ENCODE measurements at places on chromosomes 6 and 20. TPM values are rescaled to one million over a fixed set of nuclear protein-coding genes. Genes with fewer than 3 reads are reported as not detected.

DNA sequence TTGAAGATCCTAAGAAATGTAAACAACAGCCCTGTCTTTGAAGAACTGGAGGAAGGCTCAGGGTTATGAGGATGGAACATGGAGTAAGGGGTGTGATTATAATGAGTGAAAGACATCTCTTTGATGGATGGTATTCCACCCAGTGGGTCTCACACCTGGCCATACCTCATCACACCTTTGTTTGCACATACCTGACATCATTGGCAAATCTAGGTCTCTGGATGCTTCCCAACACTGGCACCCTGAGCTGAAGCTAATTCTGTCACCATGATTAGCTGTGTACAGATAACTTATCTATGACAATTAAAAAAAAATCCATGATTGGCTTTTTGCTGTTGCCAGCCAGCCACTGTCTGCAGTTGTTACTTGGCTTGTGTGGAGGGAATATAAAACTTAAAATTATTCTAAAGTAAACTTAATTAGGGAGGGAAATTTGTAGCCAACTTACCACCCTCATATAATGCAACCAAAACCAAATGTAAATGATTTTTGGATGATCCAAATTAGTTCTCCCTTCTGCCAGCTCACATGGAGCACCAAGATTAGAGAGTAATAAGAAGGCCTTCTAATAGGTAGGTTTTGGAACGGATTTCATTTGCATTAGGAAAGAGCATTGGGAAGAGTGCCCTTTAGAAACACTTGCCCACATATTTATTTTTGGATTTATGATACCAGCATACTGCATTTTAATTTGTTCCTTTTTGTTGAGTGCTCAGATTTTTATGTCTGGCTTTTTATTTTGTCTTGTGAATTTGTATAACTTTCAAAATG lies 249.5 kb downstream of the SOX4 start:
- no peaks in the 10 kb centered on the region for H3K36me3 ChIP-seq
- no peaks in the 10 kb centered on the region for H3K4me1 ChIP-seq
- DNase-seq: no peak
- no peak overlapping the region for H3K27ac ChIP-seq
- no peaks in the 10 kb centered on the region for H3K27me3 ChIP-seq
- no peak overlapping the region for H3K4me3 ChIP-seq

DNA sequence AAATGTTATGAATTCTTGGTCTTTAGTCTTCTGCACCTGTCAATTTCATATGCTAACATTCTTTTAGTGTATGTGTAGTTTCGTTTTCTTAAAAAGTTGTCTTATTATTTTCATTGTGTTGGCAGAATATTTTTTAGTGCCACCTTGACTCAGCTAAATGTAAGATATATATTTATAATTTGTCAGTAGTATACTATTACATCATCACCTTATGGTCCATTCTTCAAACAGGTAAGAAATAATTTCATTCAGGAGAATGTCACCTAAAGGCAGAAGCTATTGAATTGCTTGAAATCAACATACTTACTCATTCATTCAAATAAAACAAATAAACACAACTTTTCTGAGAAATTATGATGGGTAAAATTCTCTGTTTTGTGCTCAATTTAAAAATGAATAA lies 3.5 kb upstream of the STXBP5 start:
- H3K4me3 ChIP-seq: no peak overlapping the region
- DNase-seq: no peak
- H3K4me1 ChIP-seq: peaks cover 3% of the 10 kb centered on the region
- H3K36me3 ChIP-seq: no peaks in the 10 kb centered on the region
- H3K27ac ChIP-seq: no peak overlapping the region

- H3K4me1 ChIP-seq: no peaks in the 10 kb centered on the region
- no peak overlapping the region for H3K4me3 ChIP-seq
- H3K27ac ChIP-seq: no peak overlapping the region
- DNase-seq: no peak
- H3K36me3 ChIP-seq: no peaks in the 10 kb centered on the region
These were observed 141.6 kb upstream of the SLC24A3 start for GRCh38 chr20:19070681-19071445.

DNA sequence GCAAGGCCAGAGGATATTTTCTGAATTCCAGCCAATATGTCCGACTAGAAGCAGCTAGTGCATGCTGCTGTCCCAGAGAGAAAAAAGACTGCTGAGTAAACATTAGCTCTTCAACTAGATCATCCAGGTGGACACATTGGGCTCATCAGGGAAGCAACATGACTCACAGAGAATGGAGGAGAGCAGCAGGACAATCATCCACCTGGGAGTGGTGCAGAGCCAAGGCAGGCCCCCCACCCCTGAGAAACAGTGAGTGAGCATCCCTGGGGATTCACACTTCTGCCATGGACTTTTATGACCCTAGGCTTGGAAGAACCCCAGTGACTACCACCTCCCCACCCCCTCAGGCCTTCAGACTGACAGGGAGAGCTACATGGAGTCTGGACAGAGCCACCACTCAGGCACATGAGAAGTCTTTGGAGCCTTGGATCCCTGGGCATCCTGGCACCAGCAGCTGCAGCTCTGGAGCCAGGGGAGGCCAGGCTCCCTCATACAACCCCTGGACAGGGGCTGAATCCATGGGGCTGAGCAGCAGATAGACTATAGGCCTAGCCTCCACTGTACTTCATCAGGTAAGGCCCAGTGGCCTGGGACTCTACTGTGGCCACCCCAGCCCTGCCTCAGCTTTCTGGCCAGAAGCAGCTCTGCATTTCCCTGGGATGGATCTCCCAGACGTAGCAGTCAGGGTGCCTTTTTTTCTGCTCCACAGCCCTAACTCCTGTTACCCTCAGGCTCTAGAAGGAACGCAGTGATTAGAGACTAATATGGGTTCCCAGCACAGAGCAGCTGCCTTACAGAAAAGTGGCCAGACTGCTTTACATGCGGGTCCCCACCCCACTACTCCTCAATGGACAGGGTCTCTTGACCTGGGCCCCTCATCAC lies 82.9 kb upstream of the RNF217 start:
- no peak for DNase-seq
- H3K36me3 ChIP-seq: no peaks in the 10 kb centered on the region
- no peak overlapping the region for H3K4me3 ChIP-seq
- no peaks in the 10 kb centered on the region for H3K27me3 ChIP-seq

GRCh38 chr6:19895866-19896692 lies 58.9 kb downstream of the ID4 start:
- no peak for DNase-seq
- H3K36me3 ChIP-seq: no peaks in the 10 kb centered on the region
- H3K4me1 ChIP-seq: no peaks in the 10 kb centered on the region
- no peak overlapping the region for H3K27ac ChIP-seq
- H3K4me3 ChIP-seq: no peak overlapping the region

DNA sequence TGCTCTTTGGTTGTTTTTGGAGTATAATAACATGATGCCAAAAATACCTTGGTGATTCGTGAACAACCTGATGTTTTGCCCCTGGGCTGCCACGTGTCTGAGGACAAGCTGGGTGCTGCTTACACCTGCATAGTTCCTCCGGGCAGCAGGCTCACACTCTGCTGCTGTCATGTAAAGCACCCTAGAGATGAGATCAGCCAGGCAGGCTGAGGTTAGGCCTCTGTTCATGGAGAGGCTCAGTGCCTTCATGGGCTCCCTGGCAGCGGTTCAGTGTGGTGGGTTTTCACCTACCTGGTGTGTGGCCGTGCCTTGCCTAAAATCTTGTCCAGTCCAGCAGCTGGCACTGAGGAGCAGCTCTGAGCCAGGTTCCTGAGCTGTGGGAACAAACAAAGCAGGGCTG lies 60.1 kb upstream of the TAGAP start:
- no peaks in the 10 kb centered on the region for H3K4me1 ChIP-seq
- peaks cover 13% of the 10 kb centered on the region for H3K27me3 ChIP-seq
- H3K36me3 ChIP-seq: no peaks in the 10 kb centered on the region
- no peak overlapping the region for H3K4me3 ChIP-seq
- DNase-seq: no peak

FOXF2 gene
- total RNA-seq: 1.1 TPM

FGD2 gene
- under 0.01 TPM for total RNA-seq

EDN1 gene
- 0.88 TPM for total RNA-seq
